SHP77 treated with DMSO at 0.1 percent for 48 hours (cell line): ENCODE measurements at places on chromosomes 13 and 19.
A peak's percentile ranks its signal among the peaks of the same experiment; 100 is the strongest.

- DNase-seq = peak; percentile 85
These were observed 8.7 kb downstream of the SBK2 start for GRCh38 chr19:55528030-55528803.

DNA sequence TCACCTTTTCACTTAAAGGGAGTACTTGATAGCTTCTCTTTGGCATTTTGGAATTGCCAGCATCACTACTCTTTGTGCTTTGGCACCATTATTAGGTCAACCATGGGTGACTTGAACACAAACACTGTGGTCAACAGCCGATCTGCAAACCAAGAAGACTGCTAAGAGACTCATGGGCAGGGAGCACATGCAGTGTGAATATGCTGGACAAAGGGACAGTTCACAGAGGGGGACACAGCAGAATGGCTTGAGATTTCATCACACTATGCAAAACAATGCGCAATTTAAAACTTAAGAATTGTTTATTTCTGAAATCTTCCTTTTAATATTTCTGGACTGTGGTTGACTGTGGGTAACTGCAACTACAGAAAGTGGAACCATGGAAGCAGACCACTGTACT, 64.4 kb downstream of the LMO7 start:
- DNase-seq = no peak

- no peak for DNase-seq
These were observed 185.7 kb downstream of the RFC3 start for GRCh38 chr13:34003656-34004055.

DNA sequence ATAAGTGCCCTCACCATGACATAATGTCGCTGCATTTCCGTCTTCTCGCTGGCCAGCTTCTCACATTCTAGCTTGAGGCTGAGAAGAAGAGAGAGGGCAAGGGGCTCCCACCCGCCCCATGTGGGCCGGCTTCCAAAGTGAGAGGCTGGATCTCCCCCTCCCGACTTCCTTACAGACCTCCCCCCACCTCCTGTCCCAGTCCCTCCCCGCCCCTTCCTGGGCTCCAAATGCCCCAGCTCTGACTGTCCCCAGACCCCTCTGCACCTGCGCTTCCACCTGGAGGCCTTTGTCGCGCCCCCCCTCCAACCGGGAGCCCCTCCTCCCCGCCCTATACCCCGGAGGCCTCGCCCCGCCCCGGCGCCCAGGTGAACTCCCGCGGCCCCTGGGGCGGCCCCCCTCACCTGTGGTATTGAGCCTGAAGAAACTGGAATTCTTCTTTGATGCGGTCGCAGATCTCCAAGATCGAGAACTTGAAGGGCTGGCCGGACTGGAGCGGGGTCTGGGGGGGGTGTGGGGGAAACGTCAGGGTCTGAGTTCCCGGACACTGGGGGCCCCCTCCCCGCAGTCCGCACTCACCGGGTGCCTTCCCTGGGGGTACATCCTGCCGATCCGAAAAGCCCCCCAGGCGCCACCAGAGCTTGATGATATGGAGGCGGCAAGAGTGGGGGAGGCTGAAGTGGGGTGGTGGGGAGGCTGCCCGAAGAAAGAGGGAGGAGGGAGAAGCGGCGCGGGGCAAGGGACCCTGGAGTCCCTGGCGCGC, 595 bp downstream of the TLE2 start:
- DNase-seq = no peak

GRCh38 chr13:97328222-97328790, 105.7 kb upstream of the RAP2A start:
- no peak for DNase-seq

DNA sequence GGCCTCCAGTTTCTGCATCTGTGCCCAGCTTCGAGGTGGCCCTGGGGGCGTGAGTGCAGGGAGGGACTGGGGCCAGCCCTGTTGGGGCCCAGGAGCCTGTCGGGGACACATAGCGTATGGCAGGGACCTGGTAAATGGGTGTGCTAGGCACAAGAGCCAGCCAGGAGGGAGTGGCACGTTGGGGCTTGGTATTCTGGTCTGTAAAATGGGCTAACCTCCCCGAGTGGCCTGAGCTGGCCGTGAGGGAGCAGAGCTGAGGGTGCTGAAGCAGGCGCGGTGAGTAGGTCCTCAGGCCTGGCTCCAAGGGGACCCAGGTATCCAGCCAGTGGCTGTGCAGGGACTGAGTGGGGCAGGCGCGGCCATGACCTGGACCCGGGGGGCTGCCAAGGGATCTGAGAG, 4.3 kb downstream of the PTOV1 start:
- no peak for DNase-seq

GRCh38 chr13:98746968-98747367, 5.5 kb downstream of the SLC15A1 start:
- no peak for DNase-seq

DNA sequence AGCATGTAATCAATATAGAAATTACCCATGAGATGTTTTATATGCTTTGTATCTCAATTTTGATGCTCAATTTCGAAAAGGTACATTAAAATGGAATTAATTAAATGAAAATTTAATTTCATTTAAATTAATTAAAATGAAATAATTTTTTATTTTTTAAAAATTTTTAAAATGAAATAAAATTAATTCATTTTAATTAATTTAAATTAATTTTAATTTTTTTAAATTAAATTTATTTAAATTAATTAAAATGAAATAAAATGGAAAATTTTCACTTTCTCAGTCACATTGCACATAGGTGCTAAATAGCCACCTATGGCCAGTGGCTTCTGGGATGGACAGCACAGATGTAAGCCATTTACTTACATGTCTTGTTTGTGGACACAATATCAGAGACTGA, 4.2 kb upstream of the SULT2B1 start:
- no peak for DNase-seq

DNA sequence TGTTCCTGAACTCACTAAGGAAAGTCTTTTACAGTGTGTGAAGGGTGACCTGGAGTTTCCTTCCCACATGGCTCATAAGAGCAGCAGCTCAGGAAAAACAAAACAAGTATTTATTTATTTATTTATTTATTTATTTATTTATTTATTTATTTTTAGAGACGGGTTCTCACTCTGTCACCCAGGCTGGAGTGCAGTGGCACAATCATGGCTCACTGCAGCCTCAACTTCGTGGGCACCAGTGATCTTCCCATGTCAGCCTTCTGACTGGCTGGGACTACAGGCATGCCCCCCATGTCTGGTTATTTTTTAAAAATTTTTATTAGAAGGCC, 10.4 kb downstream of the ARL11 start:
- DNase-seq = no peak

GRCh38 chr13:79833991-79834390, 353.0 kb downstream of the NDFIP2 start:
- DNase-seq = no peak

GRCh38 chr13:29977476-29978120, 127.2 kb upstream of the UBL3 start:
- DNase-seq = no peak

GRCh38 chr19:8811315-8812172, 20.6 kb downstream of the ZNF558 start:
- DNase-seq = no peak
